GM12878 (cell line): ENCODE measurements at places on chromosomes 3 and 15.

DNA sequence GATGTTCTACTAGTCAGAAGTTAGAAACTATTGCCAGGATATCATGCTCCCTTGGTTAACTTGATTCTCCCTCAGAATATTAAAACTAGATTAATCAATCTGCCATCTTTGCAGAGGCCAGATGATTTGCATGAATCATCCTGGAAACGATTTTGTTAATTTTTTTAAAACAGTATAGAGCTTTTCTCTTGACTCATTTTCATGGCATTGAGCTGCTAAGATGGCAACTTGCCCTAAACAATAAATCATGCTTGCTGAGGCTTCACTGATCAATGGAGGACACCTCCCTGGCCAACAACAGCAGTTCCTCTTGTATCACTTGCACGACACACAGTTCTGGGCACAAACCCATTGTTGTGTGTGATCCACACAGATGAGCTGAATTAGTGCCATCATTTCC is 109.1 kb downstream of the COL6A6 start:
- no peak for DNase-seq

- no peak for DNase-seq
Observed at GRCh38 chr3:136733317-136733833, 18.8 kb downstream of the STAG1 start.

- no peak for DNase-seq
Observed at GRCh38 chr3:144809380-144809779, 837.8 kb downstream of the DIPK2A start.

- no peak for DNase-seq
Observed at GRCh38 chr3:140416666-140417065, 261.2 kb upstream of the TRIM42 start.

DNA sequence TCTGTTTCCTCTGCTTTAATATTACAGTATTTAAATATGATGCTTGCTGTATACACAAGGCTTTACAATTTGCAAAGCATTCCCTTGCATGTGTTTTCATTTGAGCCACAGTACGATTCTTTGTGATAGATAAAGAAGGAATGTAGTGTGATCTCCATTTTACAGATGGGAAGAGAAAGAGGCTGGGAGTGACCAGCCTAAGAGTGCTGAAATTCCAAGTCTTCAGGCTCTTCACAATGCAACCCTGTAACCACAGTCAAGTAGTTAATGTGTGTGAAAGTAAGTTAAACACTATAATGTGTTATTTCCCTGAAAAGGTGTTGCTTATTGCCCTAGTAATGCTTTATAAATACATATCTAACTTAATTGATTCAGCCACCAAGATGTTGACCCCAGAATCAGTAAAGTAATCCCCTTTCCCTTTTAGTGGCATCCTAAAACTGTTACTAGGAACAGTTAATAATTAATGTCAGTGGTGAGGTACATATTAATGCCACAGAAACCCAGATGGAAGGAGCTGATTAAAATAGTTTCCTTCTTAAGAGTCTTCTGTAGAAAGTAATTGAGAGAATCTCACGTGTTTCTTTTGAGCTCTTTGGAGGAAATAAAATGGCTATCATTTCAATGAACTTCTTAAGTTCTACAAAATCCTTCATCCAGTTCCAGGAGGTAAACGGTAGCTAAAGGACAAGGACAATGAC is 110.4 kb downstream of the IL12A start:
- no peak for DNase-seq

DNA sequence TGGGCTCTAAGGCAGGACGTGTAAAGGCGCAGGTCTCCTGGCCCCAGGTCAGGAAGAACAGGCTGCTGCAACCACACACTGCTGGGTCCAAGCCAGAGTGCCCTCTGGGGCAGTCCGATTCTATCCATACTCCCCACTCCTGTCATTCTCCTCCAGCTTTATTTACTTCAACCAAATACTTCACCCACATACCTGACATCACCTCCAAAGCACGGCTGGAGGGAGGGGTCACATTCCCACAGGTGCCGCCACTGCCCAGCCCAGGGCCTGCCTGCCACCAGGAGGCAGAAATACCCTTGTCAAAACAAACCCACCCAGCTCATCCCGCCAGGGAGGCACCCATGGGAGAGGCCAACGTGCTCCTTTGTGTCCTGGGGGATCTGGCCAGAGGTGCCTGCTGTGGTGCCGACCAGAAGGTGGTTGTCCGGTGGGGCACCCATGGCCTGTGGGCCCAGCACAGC is 100.4 kb downstream of the DAPK2 start:
- no peak for DNase-seq

GRCh38 chr3:46261926-46262594 is 19.8 kb downstream of the CCR3 start:
- DNase-seq: no peak

DNA sequence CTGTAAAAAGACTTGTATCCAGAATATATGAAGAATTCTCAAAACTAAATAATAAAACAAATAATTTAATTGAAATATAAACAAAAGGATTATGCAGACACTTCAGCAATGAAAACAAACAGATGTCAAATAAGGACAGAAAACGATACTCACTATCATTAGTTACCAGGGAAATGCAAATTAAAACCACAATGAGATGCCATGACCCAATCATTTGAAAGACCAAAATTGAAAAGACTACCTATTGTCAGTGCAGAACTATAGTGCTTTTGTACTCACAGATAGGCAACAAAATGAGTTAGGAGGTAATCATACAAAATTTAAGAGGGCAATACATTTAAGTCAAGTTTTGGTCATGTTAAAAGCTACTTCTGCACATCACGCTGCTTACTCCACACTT is 31.6 kb upstream of the OR5K4 start:
- DNase-seq: no peak

GRCh38 chr15:27817258-27817657 is 281.9 kb downstream of the OCA2 start:
- no peak for DNase-seq

GRCh38 chr15:41948490-41948889 is 23.9 kb downstream of the EHD4 start:
- no peak for DNase-seq
